ENCODE measurements at places on chromosomes 2 and 18.
A peak's percentile ranks its signal among the peaks of the same experiment; 100 is the strongest.

DNA sequence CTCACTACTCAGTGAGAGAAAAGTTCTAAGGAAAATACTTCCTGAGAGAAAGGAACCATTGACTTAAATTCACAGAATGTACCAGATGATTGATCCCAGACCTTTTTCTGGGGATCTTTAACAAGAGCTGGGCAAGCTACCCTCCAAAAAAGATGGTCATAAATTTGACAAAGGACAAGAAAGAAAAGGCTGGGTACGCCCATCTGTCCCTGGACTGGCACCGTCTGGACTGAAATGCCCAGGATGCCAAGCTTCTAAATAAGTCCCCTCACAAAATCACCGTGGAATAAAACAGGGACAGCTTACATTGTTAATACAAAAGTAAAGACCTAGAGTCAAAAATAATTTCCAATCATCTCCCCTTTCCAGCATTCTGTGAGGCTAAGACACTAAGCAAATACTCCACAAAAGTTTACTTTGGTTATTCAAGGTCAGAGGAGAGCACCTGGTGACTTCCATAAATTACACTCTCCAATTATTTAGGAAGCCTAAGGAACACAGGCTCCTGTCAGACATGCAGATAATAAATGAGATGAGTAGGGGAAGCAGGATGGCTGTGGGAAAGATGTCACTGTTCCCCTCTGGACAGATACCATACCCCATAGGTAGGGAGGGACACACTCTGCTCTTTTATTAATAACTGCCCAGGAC is 69.9 kb downstream of the UXS1 start:
- no peak for DNase-seq

GRCh38 chr2:112048887-112049286 is 6.2 kb upstream of the TMEM87B start:
- DNase-seq, result peak; percentile 2

- no peak for DNase-seq
Observed at GRCh38 chr2:144477957-144478311, 42.0 kb downstream of the ZEB2 start.

DNA sequence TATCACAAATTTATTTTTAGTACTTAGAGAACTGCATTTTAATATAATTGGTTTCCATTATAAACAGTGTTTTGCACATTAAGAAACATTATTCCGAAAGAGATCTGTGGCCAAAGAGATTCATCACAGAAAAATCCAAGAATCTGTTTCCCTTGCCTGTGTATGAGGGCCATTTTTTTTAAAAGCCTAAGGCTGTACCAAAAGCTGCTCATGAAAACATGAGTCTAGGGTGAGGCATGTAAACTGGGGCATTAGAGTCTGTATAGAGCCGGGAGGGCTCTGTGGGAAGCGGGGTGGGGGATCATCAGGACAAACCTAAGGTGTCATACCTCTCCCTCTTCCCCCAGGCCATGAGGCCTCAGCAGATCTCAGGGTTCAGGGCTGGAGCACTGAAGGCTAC is 223.8 kb downstream of the FBXO15 start:
- DNase-seq, result no peak

DNA sequence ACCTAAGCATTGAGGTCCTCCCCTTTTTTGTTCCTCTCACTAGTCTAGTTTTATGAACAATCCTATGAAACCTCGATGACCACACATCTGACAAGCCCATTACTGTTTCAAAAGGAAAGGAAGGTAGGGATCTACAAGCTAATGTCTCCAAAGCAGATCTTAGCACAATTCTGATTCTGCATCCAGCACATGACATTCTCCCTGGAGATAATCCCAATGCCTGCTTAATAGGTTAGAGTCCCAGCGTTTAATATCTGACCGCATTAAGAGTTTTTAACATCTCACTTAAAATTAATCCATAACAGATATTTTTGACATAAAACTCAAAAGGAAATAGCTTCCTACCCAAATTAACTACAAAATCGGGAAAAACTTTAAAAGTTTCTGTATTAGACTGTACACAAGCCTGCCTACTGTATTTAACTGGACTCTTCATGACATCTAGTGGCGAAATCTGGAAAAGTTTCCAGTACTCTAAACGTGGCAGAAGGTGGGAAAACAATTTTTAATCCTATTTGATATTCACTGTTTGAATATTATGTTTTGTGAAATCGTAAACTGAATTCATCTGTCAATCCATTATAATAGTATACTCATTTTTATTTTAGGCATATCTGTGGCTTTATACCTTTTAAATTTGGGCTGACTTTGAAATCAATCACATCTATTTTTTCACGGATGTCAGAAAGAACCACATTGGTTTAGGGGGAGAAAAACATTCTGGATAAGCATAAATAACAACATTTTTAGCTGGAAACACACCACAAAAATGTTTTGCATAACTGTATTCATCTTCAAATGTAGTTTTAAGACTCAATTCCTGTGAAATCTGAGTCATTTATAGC is 62.4 kb downstream of the TXNL1 start:
- DNase-seq, result no peak

DNA sequence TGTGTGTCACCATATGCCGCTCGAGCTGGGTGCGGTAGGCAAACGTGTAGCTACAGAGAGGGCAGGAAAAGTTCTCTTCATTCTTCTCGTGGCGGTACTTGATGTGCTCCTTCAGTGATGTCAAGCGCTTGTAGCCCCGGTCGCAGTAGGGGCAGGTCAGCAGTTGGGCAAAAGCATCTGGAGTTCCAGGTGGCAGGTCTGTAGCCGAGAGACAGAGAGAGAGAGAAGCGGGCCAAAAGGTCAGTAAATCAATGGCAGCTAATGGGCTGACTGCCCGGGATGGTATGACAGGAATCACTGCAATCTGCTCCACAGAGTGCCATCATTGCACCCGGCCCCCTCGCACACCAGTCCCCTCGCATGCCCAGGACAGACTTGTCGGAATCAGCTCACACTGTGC is 116.0 kb downstream of the ZEB2 start:
- no peak for DNase-seq

DNA sequence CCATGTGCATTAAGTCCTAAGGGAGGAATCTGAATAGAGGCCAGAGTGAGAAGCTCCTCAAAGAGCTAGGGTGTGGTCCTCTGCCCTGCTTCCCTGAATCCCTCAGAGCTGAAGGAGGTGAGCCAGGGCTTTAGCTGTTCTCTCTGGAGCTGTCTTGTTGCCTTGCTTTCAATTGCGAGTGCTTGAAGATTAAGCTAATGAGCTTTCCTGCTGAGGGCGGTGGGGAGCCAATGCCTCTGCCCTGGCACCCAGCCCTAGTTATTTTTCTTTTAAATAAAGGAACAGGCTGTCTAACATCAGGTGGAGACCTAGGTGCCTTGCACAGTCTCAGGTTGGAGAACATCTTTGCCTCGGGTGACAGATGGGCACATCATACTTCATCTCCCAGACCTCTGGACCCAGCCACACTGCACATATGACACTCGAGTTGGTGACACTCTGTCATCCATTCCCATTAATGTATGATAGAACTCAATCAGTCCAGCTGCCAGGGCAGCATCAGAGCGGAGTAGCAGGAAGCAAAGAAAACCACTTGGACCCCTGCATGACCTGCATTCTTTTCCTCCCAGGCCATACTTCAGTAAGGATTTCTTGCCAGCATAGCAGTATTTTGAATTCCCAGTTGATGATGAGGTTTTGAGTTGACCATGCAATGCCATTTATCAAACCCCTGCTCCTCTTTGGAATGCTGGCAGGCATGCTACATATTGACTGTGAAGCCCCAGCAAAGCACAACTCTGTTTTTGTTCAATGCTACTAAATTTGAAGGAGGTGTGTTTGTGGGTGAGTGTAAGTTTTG is 292.7 kb downstream of the RNF144A start:
- no peak for DNase-seq

GRCh38 chr2:112877423-112877822 is 33.5 kb upstream of the IL37 start:
- no peak for DNase-seq

DNA sequence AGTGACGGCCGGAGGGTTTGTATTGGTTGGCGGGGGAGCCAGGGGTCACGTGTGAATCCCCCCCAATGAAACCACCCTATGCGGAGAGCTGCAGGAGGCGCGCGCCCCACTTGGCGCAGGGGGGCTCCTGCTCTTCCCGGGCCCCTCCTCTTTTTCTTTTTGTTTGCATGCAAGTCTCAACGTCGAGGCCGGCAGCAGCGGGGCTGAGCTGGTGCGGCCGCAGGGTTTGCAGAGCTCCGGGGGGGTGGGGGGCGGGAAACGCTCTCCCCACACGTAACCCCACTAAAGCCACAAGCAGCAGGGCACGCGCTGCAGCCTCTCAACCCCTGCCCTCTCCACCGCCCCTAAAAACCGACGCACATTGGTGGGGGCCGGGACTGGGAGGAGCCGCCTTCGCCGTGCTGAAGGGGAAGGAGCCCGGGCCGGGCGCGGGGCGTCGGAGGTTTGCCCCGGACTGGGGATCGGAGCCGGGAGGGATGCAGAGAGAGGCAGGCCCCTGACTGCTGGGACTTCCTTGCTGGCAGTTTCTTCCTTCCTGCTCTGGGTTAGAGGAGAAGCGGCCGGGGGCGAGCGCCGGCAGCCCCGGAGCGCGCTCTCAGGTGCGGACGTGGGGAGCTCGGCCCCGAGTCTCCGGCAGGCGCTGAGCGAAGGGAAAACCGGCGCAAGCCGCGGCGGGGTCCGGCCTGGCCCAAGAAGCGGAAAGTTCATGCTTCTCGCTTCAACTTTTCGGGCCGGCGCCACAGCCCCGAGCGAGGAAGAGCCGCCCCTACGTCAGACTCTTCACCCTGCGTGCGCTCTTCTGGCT is 864 bp downstream of the LBH start:
- no peak for DNase-seq

- DNase-seq, result no peak
Observed at GRCh38 chr18:45303026-45303425, 312.2 kb upstream of the SLC14A2 start.

GRCh38 chr2:147171941-147172340 is 672.9 kb upstream of the ACVR2A start:
- DNase-seq, result no peak

- DNase-seq, result no peak
Observed at GRCh38 chr2:153287109-153287801, 191.3 kb downstream of the RPRM start.

DNA sequence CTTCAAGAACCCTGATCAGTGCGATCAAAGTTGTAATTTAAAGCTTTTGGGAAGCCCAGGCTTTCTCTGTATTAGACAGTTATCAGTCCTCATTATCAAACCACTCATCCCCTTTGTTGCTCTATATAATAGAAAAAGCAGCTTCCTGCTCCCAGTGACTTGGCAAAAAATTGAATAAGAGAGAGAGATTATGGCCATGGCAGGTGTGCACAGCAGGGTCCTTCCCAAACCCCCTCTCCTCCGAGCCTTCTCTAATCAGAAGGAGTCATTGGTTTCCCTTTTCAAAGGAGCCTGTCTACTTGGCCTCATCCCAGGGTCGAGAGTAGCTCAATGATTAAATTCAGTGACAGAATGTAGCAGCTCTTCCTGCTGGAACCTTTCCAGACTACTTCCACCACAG is 81.5 kb downstream of the SEMA4F start:
- no peak for DNase-seq

DNA sequence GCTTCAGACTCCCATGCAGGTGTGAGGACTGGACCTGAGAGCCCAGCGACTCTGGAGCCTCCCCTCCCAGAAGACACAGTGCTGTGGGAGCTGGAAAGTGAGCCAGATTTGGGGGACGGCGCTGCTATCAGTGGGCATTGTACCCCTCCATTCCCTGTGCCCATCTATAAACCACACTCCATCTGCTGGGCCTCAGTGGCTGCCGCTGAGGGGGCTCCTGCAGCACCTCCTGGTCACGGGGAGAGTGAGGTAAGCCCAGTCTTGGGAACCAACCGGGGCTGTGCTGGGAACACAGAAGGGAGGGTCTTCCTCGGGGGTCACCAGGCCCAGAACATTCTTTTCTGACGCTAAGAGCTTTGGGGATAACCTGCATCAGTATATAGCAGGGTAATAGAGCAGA is 9.5 kb downstream of the PSD4 start:
- no peak for DNase-seq

DNA sequence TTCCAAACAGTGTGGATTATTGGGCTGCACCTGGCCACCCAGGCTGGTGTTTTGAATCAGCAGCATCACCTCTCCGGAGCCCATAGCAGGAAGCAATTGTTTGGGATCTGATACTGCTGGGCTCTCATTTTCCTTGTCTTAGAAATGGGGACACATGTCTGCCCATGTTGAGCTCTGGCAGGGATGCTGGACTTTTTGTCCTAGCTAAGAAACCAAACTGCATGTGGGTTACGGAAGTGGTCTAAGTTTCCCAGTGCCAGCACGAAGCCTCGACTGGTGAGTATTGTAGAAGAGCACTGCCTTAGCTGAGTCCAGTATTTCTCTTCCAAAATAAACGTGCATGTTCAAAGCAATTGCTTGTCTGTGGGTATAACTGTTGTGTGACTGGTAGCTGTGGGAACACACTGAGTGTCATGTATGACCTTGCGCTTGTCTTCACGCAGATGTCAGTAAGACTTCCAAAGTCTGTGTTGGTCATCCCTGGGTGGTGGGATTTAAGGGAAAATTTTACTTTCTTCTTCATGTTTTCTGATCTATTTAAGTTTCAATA is 43.6 kb downstream of the SH3RF3 start:
- no peak for DNase-seq

DNA sequence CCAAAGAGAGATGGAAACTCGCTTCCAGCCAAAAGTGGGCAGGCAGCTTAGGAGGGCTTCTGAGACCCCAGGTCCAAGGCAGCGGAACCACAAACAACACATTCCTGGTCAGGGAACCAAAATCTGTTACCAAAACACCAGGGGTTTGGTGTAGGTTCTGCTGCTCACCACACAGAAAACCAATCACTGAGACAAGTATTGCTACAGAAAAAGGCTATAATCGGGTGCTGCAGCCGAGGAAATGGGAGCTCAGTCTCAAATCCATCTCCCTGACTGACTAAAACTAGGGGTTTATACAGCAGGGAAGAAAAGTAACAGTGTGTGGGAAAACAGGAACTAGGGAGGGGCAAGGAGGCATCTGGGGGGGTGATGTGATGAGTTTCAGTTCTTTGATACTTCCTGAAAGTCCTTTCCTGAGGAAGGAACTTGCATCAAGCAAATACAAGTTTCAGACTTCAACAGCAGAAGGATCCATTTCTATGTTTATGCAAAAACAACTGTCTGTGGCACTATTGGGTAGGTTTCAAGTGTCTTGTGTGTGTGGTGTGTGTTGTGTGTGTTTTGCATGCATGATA is 108.0 kb downstream of the FAM168B start:
- no peak for DNase-seq
